A375 (cell line): ENCODE measurements at places on chromosomes 12 and 14. TPM values are rescaled to one million over a fixed set of nuclear protein-coding genes. Genes with fewer than 3 reads are reported as not detected.

TMEM229B gene
- 7.1 and 9.8 TPM in 2 replicates for total RNA-seq

C12orf60 gene
- 0.69 and 0.94 TPM in 2 replicates for total RNA-seq

PZP gene
- not detected in 2 replicates for total RNA-seq

DDX55 gene
- total RNA-seq, result 67.4 and 71.7 TPM in 2 replicates

KRT3 gene
- not detected in 2 replicates for total RNA-seq

SPIC gene
- not detected in 2 replicates for total RNA-seq

GNB3 gene
- 0.60 and 1.5 TPM in 2 replicates for total RNA-seq

MRPL51 gene
- total RNA-seq, result 202 and 259 TPM in 2 replicates

ABCD2 gene
- 0.03 and 0.08 TPM in 2 replicates for total RNA-seq

SLC6A13 gene
- total RNA-seq, result 0.15 TPM in 1 of 2 replicates, not detected in the other

PLBD2 gene
- total RNA-seq, result 8.4 and 15.1 TPM in 2 replicates

C14orf39 gene
- 0.40 TPM in 1 of 2 replicates, not detected in the other for total RNA-seq

NRXN3 gene
- total RNA-seq, result 0.21 and 0.26 TPM in 2 replicates

TCP11L2 gene
- total RNA-seq, result 10.1 and 10.6 TPM in 2 replicates

BMAL2 gene
- 9.0 and 15.7 TPM in 2 replicates for total RNA-seq

KLHL33 gene
- 0.05 TPM in 1 of 2 replicates, not detected in the other for total RNA-seq

ADAMTS20 gene
- total RNA-seq, result 0.94 and 0.98 TPM in 2 replicates

GDF3 gene
- not detected in 2 replicates for total RNA-seq
